Midbrain (tissue), 1 donor: ENCODE measurements at places on chromosomes 7 and 10.
A peak's percentile ranks its signal among the peaks of the same experiment; 100 is the strongest.

DNA sequence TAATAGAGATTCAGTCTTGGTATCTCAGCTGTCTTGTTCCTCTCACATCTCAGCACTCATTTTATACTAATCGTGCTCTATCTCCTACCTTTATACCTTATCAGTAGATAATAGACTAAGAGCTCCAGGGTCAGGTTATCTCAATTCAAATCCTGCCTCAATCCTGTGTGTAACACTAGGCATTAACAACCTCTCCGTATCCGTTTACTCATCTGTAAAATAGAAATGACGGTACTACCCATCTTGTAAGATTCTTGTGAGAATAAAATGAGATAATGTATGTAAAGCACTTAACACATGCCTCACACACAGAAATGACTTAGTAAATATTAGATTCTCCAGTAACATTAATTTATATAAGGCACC lies 622 bp upstream of the P4HA1 start:
- no peak for DNase-seq

GRCh38 chr7:143463556-143463955 lies 14.1 kb upstream of the TAS2R41 start:
- DNase-seq = peak; percentile 7

- no peak for DNase-seq
These were observed 545.7 kb downstream of the LRMDA start for GRCh38 chr10:75977139-75977538.

- DNase-seq = peak; percentile 68
These were observed 186.7 kb upstream of the PLXDC2 start for GRCh38 chr10:19629567-19629966.

- DNase-seq = no peak
These were observed 4.8 kb downstream of the FEZF1 start for GRCh38 chr7:122299624-122300210.

- DNase-seq = no peak
These were observed 160.0 kb downstream of the HDAC9 start for GRCh38 chr7:18655506-18655905.

- DNase-seq = no peak
These were observed 230.8 kb upstream of the NPVF start for GRCh38 chr7:25459057-25459456.

- DNase-seq = no peak
These were observed 158.4 kb upstream of the TMEM72 start for GRCh38 chr10:44752451-44753441.

- DNase-seq = no peak
These were observed 214.6 kb downstream of the KIF20B start for GRCh38 chr10:89915968-89916367.

GRCh38 chr10:112465299-112465883 lies 18.4 kb downstream of the VTI1A start:
- no peak for DNase-seq

GRCh38 chr7:151426904-151427704 lies 12.8 kb downstream of the CRYGN start:
- no peak for DNase-seq

- DNase-seq = no peak
These were observed 336.3 kb upstream of the MAGI2 start for GRCh38 chr7:79789584-79790345.

DNA sequence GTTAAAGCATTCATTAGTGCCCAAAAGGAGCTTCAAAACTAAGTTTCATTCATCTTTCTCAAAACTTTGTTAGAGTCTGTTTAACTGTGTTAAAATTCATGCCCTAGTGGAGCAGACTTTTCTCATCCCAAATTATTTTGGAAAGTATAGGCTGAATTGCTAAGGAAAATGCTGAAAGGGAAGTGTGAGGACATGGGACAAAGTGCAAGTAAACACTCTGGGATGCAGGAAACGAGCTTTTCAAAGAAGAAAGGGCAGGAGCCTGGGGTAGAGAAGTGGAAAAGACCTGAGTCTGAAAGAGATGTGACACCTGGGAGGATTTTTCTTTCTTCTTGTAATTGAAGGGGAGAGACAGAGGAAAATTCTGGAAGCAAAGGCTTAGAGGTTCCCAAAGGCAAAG lies 93.1 kb upstream of the ANKRD1 start:
- DNase-seq = no peak

- DNase-seq = no peak
These were observed 7.2 kb downstream of the MINDY4 start for GRCh38 chr7:30778255-30779025.

DNA sequence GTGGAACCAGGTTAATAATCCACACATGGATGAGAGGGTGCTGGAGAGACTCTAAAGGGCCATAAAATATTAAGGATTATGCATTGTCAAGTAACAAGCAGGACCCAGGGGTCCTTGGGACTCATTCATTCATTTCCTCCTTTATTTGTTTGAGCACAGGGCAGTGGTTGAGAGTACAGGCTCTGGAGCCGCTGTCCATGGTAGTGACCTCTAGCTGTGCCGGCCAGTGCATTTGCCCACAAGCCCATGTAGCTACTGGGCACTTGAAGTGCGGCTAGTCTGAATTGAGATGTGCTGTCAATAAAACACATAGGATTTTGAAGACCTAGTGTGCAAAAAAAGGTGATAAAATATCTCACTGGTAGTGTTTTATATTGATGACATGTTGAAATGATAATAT lies 137.6 kb downstream of the C10orf105 start:
- DNase-seq = peak; percentile 58

GRCh38 chr10:71316056-71316785 lies 2.8 kb upstream of the SLC29A3 start:
- no peak for DNase-seq

GRCh38 chr7:38438970-38439369 lies 165.5 kb upstream of the TARP start:
- DNase-seq = no peak

DNA sequence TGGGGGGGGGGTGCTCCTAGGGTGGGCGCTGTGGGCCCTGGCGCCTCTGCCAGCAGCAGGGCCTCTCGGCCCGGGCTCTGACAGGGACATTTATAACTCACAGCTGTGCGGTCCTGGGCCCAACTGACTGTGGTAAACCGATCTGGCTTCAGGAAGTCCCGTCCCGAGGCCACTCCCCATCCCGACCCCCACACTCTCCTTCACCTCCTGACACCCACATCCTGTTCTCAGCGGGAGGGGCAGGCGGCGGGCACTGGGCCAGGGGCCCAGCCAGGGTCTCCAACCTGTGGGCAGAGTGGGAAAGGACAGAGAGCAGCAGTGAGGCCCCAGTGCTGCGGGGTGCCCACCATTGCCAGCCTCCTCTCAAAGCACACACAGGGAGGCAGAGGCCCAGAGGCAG lies 69.1 kb downstream of the ZMIZ1 start:
- DNase-seq = no peak

DNA sequence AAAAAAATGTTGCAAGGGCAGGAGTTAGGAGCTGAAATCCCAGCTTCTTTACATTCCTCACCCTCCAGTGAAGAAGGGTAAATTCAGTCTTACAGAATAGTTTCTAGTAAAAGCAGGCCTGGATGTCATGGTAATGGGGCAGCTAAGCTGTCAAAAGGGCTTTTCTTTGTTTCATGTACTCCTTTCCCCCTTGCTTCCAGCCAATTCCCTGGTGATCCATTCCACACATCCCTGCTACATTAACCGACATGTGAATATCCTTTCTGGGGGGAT lies 36.0 kb downstream of the RHEB start:
- no peak for DNase-seq

- no peak for DNase-seq
These were observed 48.0 kb upstream of the KIF5B start for GRCh38 chr10:32104181-32104580.
